Activated effector memory CD4-positive, alpha-beta T cell treated with Interleukin-2 at 50 U/mL for 16 hours (primary cell): ENCODE measurements at places on chromosomes 6 and 20.

DNA sequence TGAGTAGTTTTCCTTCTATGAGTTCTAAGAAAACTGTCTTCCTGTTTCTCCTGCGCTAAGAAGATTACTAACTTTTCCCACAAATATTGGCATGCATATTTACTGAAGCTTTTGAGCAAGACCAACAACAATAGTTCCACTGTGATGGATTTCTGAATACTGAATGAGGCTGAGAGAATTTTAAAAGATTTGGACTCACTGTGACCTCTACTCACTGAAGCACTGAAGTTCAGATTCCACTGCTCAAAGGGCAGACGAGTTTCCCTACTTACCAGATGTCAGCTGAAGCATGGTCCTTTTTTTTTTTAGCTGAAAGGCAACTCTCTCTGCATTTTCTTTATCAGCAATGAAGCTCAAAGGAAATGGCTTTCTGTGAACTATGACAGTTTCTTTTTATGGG is 718.5 kb downstream of the RFPL4B start:
- DNase-seq: no peak

GRCh38 chr6:39344821-39345280 is 22.3 kb upstream of the KCNK16 start:
- DNase-seq: no peak

GRCh38 chr6:84772428-84773132 is 8.2 kb upstream of the TBX18 start:
- no peak for DNase-seq

GRCh38 chr6:84774157-84774984 is 10.0 kb upstream of the TBX18 start:
- DNase-seq: no peak

DNA sequence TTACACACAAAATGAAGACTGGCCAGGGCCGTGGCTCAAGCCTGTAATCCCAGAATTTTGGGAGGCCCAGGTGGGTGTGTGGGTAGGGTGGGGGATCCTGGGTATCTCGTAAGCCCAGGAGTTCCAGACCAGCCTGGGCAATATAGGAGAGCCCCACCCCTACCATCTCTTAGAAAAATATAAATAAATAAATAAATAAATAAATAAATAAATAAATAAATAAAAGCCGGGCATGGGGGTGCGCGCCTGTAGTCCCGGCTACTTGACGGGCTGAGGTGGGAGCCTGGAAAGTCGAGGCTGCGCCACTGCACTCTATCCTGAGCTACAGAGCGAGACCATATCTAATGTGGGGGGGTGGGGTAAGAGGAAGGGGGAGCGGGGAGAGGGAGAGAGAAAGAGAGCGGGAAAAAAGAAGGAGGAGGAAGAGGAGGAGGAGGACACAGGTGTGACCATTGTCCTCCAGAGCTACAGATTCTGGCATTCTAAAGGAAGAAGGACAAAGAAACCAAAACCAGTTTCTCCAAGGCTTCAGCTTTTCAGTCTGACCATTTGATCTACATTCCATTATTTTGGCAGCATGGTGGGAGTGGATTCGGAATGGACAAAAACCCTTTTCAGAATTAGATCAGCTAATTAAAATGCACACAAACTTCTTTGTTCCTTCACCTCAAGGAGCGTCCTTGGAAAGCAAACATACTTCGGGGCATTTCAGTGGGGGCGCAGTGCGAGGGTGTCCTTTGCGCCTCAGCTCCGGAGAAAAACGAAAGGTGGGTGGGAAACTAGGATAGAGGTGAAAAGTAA is 577 bp upstream of the C6orf141 start:
- no peak for DNase-seq

DNA sequence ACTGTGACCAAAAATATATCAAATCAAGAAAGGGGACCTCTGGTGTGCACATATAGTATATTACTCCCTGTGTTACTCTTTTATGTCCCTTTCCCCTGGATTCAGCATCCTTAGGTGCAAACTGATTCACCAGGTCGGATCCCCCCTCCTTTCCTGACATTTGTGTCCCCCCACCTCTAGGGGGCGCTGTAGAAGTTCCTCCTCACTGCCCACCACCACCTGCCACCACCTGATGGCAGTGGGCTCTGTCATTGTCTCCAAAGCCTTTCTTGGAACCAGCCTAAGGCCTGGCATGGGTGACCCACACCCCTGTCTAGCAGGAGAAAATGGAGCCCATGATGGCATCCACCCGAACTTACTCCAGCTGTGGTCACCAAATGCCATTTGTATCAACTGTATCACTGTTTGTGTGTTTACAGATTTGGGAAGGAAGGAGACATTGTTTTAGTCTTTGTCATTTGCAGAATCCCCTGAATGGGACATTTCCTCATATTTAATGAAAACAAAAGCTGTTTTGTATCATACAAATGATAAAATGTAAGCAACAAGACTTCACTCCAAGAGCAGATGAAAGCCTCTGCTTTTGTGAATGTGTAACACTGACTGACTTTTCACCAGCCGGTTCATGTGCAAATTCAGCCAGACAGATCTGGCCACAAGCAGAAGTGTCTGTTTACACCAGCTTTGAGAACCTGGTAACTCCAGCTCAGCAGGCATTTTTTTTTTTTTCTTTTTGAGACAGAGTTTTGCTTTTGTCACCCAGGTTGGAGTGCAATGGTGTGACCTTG is 66.2 kb downstream of the ARMC2 start:
- no peak for DNase-seq

- DNase-seq: no peak
These were observed 21.0 kb downstream of the PPARD start for GRCh38 chr6:35363293-35363750.

DNA sequence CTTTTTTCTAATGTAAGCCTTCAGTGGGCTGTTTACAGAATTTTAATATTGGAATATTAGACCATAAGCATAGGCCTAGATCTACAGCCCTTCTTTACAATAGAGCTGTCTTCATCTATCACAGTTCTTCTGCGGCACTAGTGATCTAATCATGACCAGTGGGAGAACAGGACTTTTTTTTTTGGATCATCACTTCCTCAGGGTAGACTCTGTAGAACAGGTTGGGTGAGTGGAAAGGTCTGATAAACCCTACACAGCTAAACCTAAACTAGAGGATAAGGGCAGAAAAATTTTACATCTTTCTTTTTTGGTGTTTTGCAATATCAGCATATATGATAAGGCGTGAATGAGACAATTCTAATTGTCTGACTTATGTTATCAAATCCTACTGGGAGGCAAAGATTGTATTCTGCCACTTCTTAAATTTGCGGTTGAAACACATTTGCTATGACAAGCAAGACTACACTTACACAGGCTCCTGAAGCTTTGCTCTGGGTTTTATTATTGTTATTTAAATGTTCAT is 52.2 kb downstream of the GOPC start:
- DNase-seq: no peak

GRCh38 chr6:154156135-154156896 is 117.3 kb downstream of the OPRM1 start:
- DNase-seq: peak; percentile 39

DNA sequence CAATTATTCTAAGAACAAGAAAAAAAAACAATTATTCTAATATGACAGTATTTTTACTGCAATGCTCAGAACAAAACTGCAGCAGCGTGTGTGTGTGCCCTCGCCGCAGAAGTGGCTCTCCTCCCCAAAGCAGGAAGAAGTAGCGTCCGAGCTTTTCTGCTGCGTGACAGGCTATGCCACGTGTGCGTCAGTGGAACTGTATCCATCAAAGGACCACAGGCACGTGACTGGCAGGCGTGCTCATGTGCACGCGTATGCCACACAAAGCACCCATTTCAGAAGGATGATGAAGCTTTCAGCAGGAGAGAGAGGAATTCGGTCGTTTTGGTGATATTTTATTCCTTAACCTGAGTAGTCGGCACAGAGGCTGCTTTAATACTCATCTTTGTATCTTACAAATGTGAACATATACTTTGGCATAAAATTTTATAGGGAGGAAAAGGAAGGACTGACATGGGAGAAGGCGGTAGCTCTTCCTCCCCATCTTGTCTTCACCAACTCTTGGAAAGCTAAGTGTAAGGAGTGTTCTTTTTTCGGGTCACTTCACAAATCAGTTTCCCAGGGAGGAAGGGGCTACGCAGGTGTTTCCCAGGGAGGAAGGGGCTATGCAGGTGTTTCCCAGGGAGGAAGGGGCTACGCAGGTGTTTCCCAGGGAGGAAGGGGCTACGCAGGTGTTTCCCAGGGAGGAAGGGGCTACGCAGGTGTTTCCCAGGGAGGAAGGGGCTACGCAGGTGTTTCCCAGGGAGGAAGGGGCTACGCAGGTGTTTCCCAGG is 3.4 kb downstream of the TCFL5 start:
- no peak for DNase-seq

DNA sequence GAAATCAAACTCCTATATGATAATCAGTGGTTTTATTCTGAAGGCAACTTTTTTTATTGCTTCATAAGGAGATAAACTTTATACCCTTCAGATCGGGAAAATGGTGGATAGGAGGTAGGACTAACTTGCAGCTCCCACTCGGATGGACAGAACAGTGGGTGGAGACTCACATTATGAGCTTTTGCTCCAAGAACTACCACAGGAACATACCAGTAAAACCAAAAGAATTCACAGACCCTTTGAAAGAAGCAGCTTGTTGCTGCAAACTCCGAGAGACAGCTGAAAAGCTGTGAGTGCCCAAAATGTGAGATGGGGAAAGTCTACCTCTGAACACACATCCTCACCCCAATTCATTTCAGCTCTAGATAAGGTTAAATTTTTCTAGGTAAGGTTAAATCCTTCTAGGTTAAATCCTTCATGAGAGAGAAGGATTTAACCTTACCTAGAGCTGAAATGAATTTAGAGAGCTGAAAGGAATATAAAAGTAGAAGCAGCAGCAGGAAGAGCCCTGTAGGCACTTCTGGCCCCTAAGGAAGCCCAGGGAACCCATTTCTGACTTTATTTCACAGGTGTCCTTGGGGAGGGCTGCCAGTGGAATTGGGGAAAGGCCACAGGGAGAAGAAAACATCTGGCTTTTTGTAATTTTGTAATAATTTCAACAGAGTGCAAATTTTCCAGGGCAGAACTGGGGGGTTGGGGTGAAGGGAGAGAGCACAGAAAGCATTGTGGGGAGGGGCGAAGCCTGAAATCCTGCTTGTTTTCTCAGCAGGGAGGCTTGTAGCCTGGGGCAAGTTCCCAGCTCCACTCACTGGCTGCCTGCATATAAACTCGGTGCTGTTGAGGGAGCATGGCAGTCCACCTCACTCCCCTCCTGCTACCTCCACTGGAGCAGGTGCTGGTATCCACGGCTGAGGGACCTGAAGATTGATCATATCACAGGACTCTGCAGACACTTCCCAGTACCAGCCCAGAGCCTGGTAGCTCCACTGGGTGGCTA is 65.9 kb upstream of the HCRTR2 start:
- no peak for DNase-seq

- no peak for DNase-seq
These were observed 1339.4 kb downstream of the GRIK2 start for GRCh38 chr6:102732898-102733297.

DNA sequence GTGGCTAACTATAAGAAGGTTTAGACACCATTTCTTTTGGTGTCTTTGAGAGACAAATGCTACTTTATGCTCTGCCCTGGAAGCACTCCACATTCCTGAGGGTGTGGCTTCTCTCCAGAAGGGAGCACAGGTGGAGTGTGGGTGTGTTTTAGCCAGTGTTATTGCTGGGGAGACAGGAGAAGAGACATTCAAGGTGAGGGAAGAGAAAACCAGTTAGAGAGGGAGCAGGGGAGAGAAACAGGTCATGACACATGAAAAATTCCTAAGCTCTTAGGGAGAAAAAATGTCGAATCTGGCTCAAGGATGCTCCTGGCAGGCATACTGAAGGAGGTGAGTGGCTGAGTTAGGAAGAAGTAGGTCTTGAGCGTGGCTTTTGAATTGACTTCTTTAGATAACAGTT is 292.8 kb downstream of the CLIC5 start:
- DNase-seq: no peak

DNA sequence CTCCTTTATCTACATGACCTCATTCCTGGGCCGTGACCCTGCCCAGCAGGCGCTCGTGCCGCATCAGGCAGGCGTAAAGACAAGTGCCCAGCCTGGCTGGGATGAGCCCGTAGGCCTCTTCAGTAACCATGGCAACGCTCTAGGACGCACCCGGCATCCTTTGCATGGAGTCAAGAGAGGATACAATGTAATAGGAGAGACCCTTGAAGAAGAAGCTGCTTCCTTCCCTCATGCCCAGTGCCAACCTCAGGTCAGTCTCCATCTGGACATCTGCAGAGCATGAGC is 5.0 kb upstream of the LSM14B start:
- DNase-seq: no peak

DNA sequence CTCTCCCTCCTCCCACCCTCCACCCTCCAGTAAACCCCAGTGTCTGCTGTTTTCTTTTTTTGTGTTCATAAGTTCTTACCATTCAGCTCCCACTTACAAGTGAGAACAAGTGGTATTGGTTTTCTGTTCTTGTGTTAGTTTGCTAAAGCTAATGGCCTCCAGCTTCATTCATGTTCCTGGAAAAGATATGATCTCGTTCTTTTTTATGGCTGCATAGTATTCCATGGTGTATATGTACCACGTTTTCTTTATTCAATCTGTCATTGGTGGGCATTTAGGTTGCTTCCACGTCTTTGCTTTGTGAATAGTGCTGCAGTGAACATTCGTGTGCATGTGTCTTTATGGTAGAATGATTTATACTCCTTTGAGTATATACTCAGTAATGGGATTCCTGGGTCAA is 42.7 kb upstream of the KCNG1 start:
- DNase-seq: no peak

DNA sequence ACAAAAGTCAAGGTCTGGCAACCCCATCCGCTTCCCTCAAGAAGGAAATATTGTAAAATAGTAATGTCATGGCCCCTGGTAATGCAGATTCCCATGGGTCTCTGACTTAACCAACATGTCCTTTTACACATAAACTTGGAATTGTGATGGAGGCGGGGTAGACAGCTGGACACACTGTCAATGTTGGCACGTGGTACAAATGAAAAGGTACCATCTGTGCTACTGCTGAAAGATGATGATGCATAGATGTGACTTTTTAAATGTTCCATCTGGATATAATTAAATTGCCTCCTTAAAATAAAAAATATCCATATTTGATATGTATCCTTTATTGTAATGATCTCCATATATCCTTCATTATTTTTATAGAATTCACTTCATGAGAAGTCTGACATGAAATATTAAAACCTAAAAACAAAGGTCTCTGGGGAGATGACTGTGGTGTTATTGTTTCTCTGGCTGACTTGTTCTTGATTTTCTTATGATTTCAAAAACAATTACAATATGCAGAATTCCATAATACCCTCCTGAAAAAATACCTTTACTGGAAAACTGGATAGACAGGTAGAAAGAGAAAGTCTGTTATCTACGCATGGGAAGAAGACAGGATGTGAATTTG is 104.5 kb downstream of the MKKS start:
- DNase-seq: no peak
